ENCODE measurements at places on chromosomes 4 and X. TPM values are rescaled to one million over a fixed set of nuclear protein-coding genes. Genes with fewer than 3 reads are reported as not detected.

Gene CT47B1
- not detected for total RNA-seq

- H3K27me3 ChIP-seq = peaks cover 46% of the 10 kb centered on the region
- no peak overlapping the region for H3K27ac ChIP-seq
- H3K4me1 ChIP-seq = peaks cover 6% of the 10 kb centered on the region
- H3K4me3 ChIP-seq = no peak overlapping the region
Measured at GRCh38 chr4:168634276-168634802, 137.5 kb downstream of the PALLD start.

- H3K36me3 ChIP-seq = no peaks in the 10 kb centered on the region
- H3K27ac ChIP-seq = no peak overlapping the region
- no peak overlapping the region for H3K4me3 ChIP-seq
Measured at GRCh38 chr4:128528793-128529553, 241.4 kb upstream of the PGRMC2 start.

GRCh38 chrX:9866633-9867032 lies 80.4 kb downstream of the SHROOM2 start:
- H3K4me3 ChIP-seq = no peak overlapping the region
- H3K27me3 ChIP-seq = peaks cover 17% of the 10 kb centered on the region
- no peaks in the 10 kb centered on the region for H3K36me3 ChIP-seq
- H3K27ac ChIP-seq = no peak overlapping the region
- no peaks in the 10 kb centered on the region for H3K4me1 ChIP-seq
- DNase-seq = no peak

GRCh38 chr4:78168029-78168428 lies 110.9 kb downstream of the FRAS1 start:
- no peaks in the 10 kb centered on the region for H3K4me1 ChIP-seq
- H3K27ac ChIP-seq = no peak overlapping the region
- DNase-seq = no peak
- no peaks in the 10 kb centered on the region for H3K36me3 ChIP-seq

GRCh38 chr4:181502611-181503010 lies 740.6 kb upstream of the TENM3 start:
- H3K27ac ChIP-seq = no peak overlapping the region
- H3K27me3 ChIP-seq = no peaks in the 10 kb centered on the region
- no peaks in the 10 kb centered on the region for H3K36me3 ChIP-seq
- H3K4me3 ChIP-seq = no peak overlapping the region
